ENCODE measurements at places on chromosomes 2 and 18.

DNA sequence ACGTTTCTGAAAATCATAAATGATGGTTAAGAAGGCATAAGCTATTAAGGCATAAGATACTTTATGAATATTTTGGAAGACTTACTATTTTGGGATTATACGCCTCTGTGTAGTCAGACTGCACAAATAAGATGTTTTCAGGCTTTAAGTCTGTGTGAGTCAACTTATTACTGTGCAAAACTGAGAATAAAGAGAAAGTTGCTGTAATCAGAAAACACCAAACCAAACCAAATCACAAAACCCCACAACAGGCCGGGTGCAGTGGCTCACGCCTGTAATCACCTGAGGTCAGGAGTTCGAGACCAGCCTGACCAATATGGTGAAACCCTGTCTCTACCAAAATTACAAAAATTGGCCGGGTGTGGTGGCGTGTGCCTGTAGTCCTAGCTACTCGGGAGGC, 7.7 kb downstream of the CLK1 start:
- no peak for DNase-seq

- DNase-seq, result no peak
These were observed 45.0 kb upstream of the CYTIP start for GRCh38 chr2:157488877-157489276.

GRCh38 chr2:59312029-59312428, 1070.9 kb upstream of the FANCL start:
- DNase-seq, result no peak

DNA sequence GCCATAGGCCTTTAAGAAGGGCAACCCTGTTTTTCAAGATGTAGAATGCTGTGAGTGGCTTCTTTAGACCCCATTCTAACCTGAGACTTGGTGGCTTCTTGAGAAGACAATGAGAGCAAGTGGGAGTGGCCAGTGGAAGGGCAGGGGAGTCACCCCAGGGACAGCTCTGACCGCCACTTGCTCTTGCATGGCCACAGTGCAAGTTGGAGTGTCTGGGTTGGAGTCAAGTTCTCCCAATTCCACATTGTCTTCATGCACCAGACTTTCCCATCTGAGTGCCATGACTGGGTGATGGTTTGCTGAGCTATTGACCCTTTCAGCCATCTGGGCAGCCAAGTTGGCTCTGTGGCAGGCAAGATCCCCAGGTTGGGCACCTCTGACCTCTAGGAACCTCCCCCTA, 148.0 kb upstream of the SKOR2 start:
- DNase-seq, result no peak

GRCh38 chr2:219512524-219513216, 1.6 kb upstream of the ASIC4 start:
- DNase-seq, result no peak

DNA sequence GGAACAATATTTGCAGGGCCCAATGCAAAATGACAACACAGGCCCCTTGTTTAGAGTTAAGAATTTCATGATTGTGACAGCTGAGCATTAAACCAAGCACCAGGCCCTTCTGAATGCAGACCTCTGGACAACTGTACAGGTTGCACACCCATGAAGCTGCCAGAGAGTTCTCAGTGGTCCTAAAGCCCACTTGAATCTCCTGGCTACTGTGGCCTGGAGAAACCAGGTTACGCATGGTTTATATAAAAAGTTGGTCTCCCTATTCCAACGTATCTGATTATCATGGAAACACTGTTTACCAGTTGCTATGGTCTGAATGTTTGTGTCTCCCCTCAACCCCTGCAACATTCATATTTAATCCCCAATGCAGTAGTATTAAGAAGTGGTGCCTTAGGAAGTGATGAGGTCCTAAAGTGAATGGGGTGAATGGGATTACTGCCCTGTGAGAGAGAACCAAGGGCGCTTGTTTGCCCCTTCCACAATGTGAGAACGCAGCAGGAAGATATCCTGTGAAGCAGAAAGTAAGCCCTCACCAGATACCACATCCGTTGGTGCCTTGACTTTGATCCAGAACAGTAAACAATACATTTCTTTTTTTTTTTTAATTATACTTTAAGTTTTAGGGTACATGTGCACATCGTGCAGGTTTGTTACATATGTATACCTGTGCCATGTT, 48.0 kb upstream of the ANXA4 start:
- no peak for DNase-seq

- no peak for DNase-seq
These were observed 63.9 kb downstream of the GYPC start for GRCh38 chr2:126719833-126720351.

DNA sequence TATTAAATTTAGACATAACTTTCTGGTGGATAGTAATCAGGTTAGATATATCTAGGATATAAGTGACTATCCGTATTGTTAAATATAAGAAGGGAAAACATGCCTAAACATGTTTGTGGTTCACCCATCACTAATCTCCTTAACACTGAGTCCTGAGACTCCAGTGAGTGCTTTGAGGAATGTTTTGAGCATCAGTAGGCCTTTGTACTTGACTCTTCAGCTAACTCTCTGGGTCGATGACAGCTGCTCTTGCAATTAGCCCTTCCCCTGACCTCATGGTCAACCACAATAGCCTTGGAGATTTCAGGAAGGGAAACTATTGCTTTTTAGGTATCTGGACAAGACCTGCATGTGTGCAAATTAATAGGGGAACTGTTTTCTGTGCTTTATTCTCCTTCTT, 716.8 kb downstream of the EPHA4 start:
- no peak for DNase-seq

DNA sequence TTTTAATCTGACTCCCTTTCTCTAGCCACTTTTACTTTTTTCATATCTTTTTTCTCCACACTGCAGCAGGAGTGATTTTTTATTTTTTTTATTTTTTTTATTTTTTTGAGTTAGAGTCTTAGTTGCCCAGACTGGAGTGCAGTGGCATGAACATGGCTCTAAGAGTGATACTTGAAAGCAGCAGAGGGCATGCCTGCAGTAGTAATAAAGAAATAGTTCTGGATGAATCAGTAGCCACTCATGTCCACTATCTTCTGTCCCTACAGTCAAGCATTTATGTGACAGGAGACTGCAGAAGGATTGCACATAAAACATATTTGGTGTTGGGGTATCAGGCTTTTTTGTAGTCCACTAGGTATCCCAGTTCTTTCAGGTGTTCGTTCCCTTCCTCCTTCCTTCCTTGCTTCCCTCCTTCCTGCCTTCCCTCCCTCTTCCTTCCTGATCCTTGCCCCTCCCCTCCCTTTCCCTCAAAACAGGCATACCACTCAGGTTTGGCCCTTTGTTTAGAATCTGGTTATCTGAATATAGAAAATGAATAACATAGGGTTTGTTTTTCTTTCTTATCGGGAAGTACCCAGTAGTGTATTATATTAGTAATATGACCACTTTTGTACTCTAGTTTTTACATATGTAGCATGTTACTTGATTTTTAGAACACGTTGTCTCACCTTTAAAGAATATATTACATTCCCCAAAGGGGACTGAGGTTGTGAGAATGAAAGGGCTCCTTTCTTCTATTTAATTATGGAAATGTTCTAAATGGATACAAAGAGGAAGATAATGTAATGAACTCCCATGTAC, 23.5 kb downstream of the MIB1 start:
- DNase-seq, result no peak

- no peak for DNase-seq
These were observed 211.2 kb downstream of the TNS1 start for GRCh38 chr2:217791551-217791950.

- DNase-seq, result no peak
These were observed 90.5 kb downstream of the ICOS start for GRCh38 chr2:204027091-204027490.

DNA sequence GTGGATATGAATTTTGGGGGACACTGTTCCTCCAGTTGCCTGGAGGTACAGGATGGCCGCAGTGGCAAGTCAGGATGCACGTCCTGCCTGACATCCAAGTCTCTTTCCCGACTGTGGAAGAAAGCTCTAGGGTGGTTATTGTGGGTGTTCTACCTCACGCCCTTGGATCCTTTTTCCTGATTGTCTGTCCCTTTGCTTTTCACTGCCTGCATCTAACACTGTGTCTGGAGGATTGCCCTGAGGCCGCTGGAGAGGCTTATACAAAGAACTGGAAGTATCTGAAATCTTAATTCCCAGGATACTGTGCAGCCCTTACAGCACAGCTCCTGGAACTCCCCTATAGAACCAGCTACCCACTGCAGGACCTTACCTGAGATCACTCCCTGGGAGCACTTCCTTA, 250.5 kb downstream of the TFCP2L1 start:
- no peak for DNase-seq

DNA sequence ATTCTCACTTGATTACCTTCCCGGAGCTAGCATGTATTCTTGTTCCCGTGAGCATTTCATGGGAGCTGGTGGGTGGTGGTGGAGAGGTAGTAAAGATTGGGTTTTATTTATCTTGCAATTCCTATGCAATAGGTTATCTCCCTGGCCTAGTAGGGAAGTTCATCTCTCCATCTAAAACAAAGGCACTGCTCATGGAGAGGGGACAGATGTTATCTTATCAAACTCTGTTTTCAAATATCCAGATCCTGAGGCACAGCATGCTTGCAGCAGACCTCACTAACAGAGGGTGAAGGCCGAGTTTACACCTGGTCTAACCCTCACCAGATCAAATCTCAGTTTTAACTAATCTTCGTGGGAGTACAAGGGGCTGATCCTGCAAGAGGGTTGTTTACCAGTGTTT, 98.9 kb downstream of the CYRIA start:
- no peak for DNase-seq

- peak; percentile 54 for DNase-seq
These were observed 8.6 kb upstream of the IL36A start for GRCh38 chr2:112996635-112997034.

Data from stimulated activated CD4-positive, alpha-beta T cell treated with anti-CD3 and anti-CD28 coated beads, Interleukin-2, amount 100 ng/mL, for 24 hours (primary cell).